ENCODE measurements at places on chromosomes 7 and 10.

DNA sequence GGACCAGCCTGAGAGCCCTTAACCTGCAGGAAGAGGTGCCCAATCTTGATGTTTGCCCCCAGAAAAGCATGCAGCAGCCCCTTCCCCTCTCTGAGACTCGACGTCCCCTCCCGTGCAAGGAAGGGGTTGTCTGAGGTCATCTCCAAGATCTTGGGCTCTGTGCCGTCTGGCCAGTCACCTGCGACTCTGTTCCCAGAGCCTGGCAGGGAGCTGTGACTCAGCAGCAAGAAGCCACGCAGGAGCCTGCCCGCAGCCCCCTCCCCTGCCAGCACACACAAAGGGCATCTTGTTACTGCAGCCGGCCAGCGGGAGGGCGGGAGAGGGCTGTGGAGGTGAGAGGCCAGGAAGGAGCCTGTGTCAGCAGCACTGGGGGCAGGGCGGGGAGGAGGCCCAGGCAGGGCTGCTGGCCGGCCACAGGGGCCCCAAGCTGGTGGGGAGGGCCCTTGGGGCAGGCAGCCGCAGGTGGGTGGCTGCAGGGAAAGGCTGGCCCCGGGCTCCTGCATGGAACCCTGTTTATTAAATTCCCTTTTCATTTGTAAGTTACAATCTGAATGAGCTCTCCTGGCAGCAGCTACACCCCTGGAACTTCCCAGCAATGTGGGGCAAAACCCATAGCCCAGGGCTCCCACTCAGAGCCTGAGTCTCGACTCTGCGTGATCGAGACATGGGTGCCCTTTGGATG lies 103.7 kb upstream of the ZMIZ1 start:
- peak; percentile 12 for DNase-seq

- no peak for DNase-seq
Measured at GRCh38 chr7:81791568-81792518, 22.0 kb upstream of the HGF start.

DNA sequence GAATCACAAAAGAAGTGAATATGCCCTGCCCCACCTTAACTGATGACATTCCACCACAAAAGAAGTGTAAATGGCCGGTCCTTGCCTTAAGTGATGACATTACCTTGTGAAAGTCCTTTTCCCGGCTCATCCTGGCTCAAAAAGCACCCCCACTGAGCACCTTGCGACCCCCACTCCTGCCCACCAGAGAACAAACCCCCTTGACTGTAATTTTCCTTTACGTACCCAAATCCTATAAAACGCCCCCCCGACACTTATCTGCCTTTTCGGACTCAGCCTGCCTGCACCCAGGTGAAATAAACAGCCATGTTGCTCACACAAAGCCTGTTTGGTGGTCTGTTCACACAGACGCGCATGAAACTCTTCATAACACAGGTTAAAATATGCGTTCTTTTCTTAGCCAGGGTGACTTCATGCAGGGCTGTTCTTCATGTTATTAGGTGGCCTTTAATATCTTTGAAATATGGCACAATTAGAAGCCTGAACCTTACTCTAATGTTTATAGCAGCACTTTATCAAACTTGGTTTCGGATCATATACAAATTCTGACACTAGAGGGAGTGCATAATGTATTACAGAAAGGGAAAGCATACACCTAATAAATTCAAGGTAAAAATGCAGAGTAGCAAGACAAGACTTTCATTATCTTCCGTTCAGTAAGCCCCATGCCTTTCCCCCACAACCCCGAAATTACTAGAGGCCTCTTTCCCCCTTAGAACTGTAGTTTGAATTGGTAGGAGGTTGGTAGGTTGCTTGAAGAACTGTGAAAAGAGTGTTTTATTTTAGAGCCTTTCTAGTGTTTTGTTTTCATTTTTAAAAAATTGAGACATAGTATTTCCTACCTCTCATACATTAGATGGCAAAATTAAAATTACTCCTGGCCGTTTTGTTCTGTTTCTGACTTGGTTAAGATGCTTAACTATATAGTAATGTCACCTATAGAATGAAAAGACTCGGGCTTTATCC lies 117.9 kb downstream of the NPY start:
- peak; percentile 11 for DNase-seq

- DNase-seq: no peak
Measured at GRCh38 chr7:127396184-127396583, 3.7 kb upstream of the ZNF800 start.

DNA sequence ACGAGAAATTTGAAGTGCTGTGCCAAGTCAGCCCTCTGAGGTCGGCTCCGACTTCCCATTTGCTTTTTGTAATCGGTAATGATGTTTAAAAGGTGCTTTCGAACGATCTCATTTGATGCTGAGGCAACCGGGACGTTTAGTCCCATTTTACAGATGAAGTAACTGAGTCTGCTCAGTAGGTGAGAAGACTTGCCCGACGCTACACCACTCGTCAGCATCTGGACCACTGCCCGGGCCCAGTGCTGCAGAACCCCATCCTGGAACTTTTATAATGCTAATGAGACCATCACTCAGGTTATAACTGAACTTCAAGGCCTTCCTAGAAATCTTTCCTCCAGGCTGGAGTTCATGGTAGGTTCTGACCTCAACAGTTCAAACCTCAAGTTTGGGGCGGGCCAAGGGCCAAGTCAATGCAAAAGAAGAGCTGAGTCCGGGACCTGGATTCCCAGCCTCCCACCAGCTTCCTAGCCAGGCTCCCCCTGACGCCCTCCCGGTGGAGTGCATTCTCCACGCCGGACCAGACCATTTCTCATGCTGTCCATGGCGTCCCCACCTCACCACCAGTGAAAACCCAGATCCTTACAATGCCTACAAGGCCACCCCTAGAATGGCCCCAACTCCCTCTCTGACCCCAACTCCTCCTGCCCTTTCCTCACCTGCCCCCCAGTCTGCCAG lies 699 bp upstream of the PDLIM1 start:
- no peak for DNase-seq

- DNase-seq: no peak
Measured at GRCh38 chr10:29492774-29493173, 142.0 kb downstream of the SVIL start.

DNA sequence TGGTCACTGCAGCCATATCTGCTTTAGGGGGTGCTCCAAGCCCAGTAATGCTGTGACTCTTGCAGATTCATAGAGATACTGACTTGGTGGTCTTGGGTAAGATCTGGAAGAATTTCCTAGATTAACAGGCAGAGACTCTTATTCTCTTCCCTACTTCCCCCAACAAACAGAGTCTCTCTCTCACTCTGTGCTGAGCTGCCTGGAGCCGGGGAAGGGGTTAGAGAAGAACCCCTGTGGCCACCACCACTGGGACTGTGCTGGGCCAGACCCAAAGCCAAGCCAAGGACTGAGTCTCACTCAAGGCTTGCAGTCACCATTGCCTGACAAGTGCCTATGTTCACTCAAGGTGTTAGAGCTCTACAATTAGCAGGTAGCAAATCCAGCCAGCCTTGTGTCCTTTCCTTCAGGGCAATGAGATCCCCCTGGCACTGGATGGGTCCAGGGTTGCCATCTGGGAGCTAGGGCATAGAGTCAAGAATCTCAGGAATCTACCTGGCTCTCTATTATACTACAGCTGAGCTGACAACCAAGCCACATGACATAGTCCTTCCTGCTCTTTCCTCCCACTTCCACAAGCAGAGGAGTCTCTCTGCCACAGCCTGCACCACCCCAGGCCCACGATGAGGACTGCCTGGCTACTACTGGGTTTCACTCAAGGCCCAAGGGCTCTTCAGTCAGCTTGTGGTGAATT lies 41.4 kb upstream of the TECTB start:
- no peak for DNase-seq

DNA sequence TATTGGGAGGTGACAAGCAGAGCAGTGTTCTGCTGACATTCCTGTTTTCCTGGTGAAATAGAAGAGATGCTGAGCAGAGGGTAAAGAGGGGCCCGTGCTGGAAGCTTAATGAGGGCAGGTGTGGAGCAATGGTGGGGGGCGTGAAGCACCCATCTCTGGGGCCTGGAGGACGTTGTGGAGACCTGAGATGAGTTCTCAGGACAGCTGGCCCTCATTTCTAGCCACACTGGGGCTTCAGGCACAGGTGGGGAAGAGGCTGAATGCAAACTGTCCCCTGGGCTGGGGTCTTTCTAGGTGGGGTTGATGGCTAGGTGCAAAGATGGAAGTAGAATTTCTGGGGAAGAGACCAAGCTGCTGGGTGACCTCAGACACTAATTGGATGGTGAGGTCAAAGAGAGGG lies 274.2 kb upstream of the TCERG1L start:
- DNase-seq: no peak

DNA sequence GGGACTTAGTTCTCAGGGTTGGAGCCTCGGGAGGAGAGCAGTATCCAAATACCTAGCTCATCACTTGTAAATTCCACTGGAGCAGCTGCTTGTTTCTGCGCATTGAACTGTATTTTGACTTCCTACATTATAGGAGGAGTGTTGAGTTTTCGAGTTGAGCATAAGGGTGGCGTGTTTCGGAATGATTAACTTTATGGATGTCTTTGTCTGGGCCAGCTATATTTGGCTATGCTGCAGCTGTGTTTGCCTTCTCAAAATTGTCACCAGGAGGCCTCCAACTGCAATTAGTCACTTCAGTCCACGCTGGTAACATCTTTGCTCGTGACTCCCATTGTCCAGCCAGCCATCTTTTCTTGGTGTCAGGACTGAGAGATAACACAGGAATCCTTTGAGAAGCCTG lies 9.1 kb downstream of the CELF2 start:
- DNase-seq: no peak

GRCh38 chr7:32564542-32564941 lies 69.3 kb downstream of the AVL9 start:
- no peak for DNase-seq

DNA sequence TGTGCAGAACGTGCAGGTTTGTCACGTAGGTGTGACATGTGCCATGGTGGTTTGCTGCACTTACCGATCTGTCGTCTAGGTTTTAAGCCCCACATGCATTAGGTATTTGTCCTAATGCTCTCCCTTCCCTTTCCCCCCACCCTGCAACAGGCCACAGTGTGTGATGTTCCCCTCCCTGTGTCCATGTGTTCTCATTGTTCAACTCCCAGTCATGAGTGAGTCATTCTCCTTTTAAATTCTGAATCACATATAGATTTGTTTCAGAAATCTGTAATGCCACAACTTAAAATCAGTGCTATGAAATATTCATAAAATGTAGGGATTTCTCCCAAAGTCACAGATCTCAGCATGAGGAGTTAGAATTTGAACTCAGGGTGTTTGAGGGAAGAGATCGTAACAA lies 552.5 kb upstream of the MBL2 start:
- no peak for DNase-seq

DNA sequence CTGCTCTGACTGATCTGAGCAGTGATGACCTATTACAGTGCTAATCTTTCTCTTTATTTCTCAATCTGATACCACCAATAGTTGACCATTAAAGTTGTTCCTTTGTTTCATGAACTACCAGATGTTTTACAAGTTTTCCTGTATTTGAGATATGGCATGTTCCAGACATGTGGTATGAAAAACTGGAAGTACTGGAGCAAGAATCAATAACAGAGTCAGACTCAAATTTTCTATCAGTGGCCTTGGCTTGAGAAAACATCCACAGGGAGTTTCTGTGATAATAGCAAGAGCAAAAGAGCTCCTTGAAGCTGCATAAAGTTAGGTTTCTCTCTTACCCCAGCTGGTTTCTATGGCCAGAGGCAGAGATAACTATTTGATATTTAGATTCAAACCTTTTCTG lies 469.0 kb upstream of the STEAP1 start:
- no peak for DNase-seq

DNA sequence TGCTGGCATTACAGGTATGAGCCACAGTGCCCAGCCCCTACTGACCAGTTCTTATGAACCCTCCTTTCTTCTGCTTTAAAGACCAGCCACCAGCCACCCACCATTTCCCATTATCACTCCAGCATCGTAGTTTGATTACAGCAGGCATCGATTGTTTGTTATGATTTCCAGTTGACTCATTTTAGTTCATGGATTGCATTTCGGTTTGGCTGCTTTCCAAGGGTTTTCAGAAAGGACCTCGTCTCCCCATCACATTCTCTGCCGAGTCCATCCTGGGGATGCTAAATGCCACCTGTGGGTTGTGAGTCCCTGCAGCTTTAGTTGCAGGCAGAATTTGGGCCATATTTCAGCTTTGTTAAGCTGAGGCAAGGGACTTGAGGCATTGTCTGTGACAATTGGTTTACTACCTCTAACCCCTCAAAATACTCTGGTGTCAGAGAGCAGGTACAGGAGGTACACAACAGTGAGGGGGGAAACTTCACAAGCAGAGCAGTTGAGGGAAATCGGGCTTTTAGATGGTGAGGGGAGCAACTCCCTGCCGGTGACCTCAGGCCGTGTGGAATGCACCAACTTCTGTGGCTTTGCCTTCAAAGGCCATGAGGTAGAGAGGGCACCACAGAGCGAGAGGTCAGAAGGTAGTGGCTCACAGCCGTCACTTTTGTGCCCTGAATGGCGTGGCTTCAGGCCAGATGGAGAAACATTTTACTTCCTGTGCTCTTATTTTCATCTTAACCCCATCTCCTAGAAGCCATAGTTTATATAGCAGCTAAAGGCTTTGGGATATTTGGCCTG lies 203.8 kb downstream of the CCDC3 start:
- no peak for DNase-seq

DNA sequence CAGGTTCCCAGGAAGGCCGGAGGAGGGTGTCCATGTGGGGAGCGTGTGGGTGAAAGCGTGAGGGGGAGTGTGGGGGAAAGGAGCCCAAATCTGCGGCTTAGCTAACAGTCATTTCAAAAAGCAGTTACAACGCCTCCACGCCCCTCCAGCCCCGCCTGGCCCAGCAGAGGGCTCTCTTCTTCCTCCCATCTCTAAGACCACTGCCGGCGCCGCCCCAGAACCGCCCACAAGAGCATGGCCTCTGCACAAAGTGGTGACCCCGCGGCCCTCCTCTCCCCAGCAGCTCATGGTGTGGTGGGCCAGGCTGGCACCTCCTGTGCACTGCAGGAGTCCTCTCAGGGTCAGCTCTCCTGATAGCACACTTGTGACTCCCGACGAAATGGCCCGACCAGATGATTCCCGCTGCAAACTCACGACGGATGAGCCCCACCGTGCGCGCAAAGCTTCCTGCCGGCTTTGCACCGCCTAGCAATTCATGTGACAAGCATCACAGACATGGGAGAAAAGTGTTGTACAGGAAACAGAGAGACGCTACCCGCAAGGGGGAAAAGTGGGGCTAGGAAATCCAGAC lies 12.4 kb upstream of the HUS1 start:
- DNase-seq: peak; percentile 64

- no peak for DNase-seq
Measured at GRCh38 chr7:25979605-25980004, 172.4 kb upstream of the NFE2L3 start.

DNA sequence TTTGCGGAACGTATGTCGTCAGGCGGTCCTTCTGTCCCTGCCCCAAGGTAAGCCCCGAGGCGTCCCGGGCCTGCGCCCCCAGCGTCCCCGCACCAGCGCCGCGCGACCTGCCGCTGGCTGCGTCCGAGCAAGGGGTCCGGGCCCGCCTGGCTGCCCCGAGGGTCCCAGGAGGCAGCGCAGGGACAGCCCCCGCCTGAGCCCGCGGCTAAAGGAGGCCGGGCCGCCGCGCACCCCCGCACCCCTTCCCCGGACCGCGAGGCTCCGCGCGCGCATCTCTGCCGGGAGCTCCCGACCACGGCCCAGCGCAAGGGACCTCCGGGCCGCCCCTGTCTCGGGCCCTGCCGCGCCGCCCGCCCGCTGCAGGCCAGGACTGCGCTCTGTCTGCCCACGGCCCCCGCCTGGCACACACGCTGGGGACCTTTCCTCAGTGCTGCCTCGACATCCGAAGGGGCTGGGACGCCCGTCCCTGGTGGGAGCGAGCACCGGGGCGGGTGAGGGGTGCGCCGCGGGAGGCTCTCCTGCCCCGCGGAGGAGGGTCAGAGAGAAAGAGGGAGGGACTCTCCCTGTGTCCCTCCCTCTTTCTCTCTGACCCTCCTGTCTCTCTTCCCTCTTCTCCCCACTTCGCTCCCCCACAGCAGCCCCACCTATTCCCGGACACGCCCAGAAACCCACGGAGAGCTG lies 25.0 kb downstream of the SHH start:
- no peak for DNase-seq
